Inflammatory macrophage treated with lipopolysaccharide for 4 hours (primary cell): ENCODE measurements at places on chromosomes 2 and 18.

DNA sequence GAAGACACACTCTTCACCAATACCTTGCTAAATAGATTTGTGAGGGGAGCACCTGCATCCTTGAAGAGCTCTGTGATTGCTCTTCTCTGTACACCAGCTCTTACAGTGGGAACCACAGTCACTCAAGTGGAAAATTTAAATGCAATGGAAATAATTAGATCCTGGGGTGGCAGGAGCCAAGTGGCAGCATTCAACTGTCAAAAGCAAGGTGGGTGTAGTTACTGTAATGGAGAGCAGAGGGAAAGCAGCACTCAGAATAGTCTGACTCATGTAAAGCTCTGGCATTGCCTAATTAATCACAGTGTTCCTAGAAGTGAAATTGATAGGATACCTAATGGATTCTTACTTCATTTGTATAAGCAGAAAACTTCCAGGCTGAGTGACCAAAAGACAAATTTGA lies 245.8 kb downstream of the KCNE4 start:
- DNase-seq = no peak

DNA sequence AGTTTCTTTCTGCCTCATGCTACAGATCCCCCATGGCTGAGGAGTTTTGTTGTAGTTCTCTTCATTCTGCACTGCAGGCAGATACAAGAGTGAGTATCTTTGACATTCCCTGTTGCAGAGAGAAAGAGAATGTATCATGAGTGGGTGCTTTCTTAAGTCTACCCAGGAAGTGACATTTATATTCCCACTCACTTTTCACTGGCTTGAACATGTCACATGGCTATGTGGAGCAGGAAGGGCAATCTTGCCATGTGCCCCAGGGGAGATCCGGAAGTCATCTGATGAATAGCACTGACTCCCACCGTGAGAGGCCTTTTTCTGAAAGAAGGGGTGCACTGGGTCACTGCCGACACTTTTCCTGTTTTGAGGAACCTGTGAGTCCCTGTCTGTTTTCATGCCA lies 66.4 kb upstream of the BOD1L2 start:
- no peak for DNase-seq

GRCh38 chr2:60319031-60319547 lies 234.4 kb downstream of the BCL11A start:
- no peak for DNase-seq

DNA sequence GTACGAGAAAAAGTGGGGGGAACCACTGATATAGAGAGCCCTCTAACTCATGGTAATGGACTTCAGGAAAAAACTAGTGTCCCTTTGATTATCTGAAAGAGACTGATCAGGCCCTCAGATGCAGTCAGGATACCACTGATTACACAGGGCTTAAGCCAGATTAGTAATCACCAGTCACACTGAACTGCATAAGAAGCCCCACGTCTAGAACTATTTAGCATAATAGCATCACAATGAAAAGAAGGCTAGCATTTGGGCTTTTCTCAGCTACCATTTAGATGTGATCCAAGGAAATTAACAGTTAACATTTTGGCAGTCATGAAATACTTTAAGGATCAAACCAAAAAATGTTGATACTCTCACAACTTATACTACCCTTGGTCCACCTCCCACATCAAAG lies 813.1 kb upstream of the POU3F3 start:
- no peak for DNase-seq

GRCh38 chr18:79185648-79186047 lies 116.5 kb downstream of the ATP9B start:
- no peak for DNase-seq

DNA sequence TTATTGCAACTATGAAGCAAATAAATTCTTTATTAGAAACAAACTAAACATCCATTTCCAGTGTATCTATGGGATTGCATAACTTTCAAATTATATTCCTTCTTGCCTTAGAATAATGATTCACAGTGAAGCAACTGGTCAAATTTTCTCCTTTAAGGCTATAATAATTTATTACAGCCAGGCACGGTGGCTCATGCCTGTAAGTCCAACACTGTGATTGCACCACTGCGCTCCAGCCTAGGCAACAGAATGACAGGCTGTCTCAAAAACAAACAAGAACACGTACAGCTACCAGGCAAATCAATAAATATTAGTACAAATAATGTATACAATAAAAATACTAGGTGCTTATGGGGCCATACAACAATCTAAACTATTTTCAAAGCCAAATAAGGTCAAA lies 1416.2 kb downstream of the LRP1B start:
- no peak for DNase-seq

DNA sequence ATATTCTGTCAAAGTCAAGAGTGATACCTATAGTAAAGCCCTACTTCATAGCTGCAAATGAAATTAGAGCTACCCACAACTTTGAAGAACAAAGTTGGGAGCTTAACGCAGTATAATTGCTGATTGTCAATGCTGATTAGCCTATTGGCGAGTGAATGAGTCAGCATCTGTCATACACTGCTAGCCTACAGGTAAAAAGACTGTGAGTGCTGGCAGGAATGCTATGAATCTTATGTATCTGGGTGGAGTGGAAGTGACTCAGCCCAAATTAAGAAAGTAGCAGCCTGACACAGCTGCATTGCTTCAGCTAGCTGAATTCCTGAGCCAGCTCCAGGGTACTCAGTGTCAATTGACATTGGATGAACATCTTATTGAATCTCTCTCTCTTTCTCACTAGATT lies 179.4 kb upstream of the DCC start:
- no peak for DNase-seq

- DNase-seq = peak; percentile 63
These were observed 118.7 kb downstream of the EPB41L3 start for GRCh38 chr18:5424903-5425664.
